Dorsolateral prefrontal cortex (tissue), 122 donors: ENCODE measurements at places on chromosomes 5 and 9. TPM values are rescaled to one million over a fixed set of nuclear protein-coding genes. Genes with fewer than 3 reads are reported as not detected.

- no peak for DNase-seq
Observed at GRCh38 chr9:14306188-14306587, 7.8 kb downstream of the NFIB start.

GRCh38 chr5:80569961-80570786 is at the start of gene ANKRD34B:
Gene ANKRD34B, minus strand, starts transcription at chr5:80570280. Its CDS starts 10,261 bp downstream, at chr5:80560019.
- DNase-seq = no peak

DNA sequence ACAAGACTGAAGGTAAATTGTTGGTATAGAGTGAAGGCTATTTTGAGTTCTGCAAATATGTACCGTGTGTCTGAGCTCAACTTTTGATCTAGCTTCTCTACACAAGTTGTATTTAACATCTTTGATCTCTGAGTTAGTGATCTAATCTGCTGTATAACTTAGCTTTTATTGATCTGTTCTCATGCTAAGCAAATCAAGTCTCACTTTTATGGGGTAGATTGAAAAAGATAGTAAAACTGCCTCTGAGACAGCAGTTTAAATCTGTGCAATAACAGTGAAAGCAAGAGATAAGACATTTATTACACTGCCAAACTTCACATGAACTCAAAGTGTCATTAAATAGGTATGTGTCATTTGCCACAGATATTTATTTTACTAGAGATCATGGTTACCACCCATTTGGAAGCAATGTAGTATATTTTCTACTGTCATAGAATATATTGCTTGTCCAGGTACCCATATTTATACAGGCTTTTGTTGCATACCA is 477.3 kb downstream of the ISL1 start:
- no peak for DNase-seq

The PCSK1 gene
- total RNA-seq = 126 TPM

The PCDHGA7 gene
- 9.8 TPM for total RNA-seq

The CYLC2 gene
- not detected for total RNA-seq
